ENCODE measurements at places on chromosomes 5 and 9.
A peak's percentile ranks its signal among the peaks of the same experiment; 100 is the strongest.

- DNase-seq: no peak
Measured at GRCh38 chr5:27652505-27652904, 614.1 kb upstream of the CDH9 start.

GRCh38 chr9:110217656-110218099 is 9.7 kb upstream of the C9orf152 start:
- DNase-seq: peak; percentile 41

DNA sequence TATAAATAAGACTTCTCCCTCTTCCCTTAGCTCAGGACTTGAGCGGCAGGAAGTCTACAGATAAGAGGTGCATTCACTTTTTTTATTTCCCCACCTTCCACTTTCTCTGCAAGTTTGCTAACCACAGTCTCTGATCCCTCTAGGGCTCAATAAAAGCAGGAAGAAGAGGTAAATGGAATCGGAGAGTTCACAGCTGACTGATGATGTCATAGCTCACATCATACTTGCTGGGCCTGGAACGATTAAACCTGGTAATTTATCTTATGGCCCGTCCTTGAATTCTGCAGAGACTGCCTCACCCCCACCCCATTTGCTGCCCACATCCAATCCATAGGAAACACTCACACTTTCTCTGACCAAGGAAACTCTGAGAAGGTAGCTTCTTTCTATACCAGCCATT is 62.9 kb downstream of the DRD1 start:
- DNase-seq: no peak

- no peak for DNase-seq
Measured at GRCh38 chr5:93850311-93850710, 108.9 kb upstream of the POU5F2 start.

DNA sequence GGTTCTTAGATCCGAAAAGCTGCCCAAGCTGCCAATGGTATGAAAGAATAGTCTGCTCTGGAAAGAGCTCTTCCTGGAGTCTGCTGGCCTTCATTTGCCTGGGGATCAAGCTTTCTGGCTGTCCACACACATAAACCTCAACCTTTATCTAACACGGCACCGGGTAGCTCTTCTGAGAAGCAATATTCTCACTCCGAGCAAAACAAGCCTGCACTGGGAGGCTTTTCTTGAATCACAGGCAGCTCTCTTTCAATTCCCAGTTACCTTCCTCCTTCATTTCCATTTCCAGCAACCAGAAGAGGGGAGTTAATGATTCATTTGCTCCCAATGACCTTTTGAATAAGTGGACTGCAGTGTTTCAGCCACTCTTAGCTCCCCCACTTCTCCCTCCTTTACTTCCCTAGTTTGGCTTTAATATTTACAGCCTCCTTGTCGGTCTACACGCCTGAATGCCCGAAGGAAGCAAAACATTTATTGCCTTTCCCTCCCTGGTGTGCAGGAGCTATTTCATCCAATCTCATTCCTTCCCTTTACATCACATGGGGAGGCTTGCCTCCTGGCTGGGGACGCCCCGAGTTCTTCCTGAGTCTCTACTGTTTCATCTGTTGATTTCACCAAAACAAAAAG is 187.1 kb downstream of the ARHGEF28 start:
- no peak for DNase-seq

- DNase-seq: no peak
Measured at GRCh38 chr5:103444333-103445038, 118.1 kb downstream of the NUDT12 start.

DNA sequence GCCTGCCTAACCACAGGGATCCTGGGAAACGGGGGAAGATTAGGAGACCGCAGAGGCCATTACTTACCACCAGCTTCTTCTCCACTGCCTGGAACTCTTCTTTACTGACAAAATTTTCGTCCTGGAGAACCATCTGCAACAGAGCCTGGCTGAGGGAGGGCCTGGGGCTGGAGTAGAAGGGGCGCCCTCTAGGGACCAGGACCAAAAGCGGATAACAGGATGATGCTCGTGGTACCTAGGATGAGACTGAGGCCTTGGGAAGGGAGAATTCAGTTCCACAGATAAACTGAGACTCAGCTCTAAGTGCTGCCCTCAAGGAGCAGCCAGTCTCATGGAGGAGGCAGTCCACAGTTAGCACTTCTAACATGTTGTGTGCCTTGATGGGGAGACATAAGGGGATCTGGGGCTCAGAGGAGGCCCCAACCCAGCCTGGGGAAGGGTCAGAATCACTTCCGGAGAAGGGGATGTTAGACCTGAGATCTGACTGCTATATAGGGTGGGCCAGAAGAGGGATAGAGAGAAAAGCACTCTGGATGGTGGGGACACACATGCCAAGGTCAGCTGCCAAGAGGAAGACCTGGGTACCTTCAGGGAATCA is 1.2 kb downstream of the SPATA24 start:
- DNase-seq: no peak

DNA sequence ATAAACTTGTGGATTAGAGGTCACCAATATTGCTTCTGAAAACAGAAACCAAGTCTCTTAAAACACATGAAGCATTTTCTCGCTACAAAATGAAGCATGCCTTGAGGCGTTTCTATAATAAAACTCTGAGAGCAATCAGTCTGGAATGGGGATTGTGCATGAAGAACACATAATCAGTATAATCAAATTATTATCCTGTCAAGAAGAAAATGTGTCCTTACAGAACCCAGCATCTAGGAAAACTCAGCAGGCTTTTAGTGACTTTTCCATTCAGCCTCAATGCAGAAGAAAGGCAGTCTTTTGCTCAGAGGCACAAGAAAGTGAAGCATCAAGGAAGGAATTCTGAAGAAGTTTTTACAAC is 121.9 kb downstream of the CDH18 start:
- DNase-seq: no peak

DNA sequence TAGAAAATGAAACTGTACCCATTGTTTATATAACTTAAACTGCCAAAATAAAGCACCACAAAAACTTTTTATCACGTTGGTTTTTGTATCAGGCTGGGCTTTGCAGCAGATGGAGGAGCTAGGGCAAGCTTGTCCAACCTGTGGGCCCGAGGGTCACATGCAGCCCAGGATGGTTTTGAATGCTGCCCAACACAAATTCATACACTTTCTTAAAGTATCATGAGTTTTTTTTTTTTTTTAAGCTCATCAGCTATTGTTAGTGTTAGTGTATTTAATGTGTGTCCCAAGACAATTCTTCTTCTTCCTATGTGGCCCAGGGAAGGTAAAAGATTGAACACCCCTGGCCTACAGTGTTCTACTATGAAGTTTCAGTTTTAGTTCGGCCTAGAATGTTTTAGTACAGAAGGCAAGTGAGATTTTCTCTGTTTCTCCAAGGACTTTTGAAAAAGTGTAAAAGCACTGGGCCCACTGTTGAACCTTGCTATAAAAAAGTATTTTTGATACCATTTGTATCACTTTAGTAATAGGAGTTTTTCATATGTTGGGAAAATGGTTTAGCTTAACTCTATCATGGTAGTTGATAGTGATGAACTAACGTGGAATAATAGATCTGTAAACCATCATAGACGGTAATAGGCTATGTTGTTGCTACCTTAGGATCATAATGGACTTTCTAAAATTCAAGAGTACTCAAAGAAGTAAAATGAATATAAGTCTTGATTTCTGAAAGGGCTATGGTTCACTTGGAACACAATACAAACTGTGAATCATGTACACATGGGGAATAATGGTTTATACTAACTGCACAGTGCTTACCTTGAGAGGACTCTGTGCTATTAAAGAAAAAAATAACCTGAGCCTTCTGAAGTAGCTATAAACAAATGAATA is 2.9 kb downstream of the CDKN2A start:
- no peak for DNase-seq

- no peak for DNase-seq
Measured at GRCh38 chr5:153212471-153212870, 278.0 kb upstream of the GRIA1 start.

DNA sequence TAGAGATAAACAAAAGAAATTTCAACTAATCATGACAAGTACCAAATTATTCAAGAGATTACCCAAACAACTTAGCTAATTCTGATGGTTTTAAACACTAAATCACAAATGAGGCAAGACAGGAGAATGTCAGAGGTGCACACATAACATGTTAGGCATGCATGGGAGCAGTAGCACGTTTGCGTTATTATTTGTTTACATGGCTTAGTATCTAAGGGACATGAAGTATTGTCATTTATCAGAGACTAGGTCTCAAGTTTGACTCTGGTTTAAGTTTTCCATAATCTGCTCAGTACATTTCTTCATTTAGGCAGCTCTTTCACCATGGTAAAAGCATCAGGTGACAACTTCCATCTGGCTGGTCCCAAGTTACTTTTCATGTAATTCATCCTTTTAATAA is 244.1 kb upstream of the TNC start:
- DNase-seq: no peak

DNA sequence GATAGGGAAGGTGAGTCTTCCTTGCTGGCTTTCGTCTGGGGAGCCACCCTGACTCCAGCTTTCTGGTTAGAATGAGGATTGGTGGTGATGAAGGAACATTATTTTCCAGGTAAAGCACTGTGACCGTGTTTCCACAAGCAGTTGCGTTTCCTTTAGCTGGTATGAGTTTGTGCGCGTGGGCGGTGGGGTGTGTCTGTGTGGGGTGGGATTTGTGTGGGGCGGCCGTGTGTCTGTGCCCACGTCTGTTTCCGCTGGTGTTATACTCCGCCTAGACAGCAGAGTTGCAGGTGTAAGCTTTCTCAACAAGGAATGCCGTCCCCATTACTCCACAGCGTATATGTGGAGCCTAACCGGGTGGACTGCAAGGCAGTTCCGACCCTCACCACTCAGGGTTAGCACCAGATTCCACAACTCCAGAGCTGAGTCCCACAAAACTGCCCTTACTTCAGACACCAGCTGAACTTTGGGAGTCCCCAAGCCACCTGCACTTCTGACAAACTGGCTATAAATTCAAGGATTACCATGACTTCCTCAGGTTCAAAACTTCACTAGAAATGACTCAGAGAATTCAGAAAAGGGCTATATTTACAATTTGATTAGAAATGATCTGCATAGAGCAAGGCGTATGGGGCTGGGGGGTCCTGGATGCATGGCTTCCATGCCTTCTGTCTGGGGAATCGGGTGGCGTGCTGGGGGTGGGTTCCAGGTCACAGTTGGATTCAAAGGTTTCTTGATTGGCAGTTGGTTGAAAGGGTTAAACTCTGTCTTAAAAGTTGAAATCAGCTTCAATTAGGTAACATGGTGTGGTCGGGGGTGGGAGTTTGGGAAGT is 29.8 kb downstream of the PROP1 start:
- no peak for DNase-seq

DNA sequence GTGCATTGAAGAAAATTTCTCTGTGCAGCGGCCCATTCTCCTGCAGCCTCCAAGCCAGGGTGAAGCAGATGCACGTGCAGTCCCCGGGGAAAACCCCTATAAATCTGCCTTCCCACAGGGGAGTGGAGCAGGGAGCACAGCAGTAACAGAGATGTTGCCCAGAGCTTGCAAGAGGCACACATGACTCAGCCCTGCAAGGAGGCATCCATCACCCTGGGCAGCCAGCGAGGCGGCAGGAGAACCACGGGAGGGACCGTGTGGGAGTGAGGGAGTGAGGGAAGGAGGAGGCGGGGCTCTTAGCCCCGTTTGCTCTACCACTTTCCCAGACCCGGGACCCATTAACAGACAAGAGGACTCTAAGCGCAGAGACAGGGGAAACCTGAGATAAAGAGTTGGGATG is 96.2 kb upstream of the ARAP3 start:
- peak; percentile 57 for DNase-seq

DNA sequence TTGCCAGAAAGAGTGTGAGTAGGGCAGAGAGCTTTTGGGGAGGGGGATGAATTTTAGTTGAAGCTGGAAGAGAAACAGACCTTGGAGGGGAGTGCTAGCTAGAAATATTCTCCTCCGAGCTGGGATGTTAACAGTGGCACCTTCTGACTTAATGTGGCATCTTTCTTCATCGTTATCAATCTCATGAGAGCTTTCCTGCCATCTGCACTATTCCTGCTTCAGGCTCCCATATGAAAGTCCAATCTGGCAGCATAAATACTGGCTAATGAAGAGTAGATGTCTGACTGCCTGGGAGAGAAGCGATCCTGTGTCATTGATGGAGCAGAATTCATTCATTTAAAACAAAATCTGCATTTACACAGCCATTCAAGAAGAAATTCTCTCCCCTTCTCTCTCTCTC is 284.5 kb downstream of the TMEM38B start:
- no peak for DNase-seq

DNA sequence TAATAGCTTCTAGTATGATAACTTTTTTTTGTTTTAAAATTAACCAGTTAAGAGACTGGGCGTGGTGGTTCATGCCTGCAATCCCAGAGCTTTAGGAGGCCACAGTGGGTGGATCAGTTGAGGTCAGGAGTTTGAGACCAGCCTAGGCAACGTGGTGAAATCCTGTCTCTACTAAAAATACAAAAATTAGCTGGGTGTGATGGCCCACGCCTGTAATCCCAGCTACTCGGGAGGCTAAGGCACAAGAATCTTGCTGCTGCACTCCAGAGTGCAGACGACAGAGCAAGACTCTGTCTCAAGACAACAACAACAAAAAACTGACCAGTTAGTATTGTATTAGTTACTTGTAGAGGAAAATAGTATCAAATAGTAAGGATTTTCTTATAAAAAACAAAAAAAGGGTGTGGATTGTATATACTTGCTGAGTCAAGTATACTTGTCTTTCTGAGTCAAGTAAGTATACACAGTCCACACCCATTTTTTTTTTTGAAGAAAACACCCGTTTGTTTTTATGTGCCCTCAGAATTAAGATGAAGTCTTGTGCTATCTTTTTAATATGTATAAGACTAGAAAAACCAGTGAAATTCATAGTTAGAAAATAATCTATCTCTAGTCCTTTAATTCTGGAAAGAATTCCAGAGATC is 25.3 kb downstream of the UBAP1 start:
- DNase-seq: peak; percentile 11

GRCh38 chr5:153865016-153865415 is 173.7 kb downstream of the FAM114A2 start:
- DNase-seq: no peak

- DNase-seq: no peak
Measured at GRCh38 chr5:43772458-43772763, 169.4 kb downstream of the NNT start.

DNA sequence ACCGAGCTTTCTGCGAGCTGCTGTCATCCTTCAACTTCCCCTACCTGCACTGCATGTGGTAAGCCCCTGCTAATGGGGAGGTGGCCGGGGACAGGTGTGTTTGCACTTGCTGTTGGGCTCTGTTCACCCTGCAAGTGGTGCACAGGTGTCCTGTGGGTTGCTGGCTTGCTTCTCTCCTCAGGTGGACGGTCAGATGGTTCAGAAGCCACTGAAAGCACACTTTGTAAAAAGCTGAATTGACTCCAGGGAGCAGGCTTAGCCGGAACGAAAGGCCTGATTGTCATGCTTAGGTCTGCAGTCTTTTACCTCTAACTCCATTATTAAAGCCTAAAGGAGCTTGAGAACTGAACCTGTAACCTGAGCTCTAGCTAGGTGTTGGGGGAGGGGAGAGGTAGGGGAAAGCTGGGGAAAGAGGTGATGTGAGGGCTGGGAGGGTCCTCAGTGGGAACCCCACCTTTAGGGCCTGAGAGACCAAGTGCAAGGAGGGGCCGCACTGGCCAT is 37.6 kb downstream of the ACER2 start:
- no peak for DNase-seq

DNA sequence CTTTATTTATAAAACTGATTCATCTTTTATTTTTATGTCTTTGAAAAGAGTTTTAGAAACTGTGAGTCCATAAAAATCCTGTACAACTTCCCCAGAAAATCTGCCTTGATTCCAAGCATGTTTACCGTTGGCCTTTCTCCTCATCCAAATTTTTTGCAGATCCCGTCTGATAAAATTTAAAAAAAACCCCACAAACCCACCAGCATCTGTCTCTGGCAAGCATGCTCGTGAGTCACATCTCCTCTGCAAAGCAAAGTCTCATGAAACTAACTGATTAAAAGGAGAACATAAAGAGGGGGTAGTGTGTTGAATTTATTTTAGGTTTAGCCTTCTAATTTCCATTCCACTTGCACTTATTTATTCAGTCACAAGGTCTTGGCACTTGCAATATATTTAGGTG is 109.4 kb downstream of the MAT2B start:
- DNase-seq: no peak

Measured in fibroblast of skin of back (primary cell).